HepG2 (cell line): ENCODE measurements at places on chromosomes 1 and 21.

- DNase-seq, result no peak
Measured at GRCh38 chr1:243378669-243379068, 122.8 kb downstream of the SDCCAG8 start.

GRCh38 chr1:246365708-246366107, 141.4 kb downstream of the SMYD3 start:
- DNase-seq, result no peak

GRCh38 chr1:182484531-182485257, 34.7 kb downstream of the RGSL1 start:
- no peak for DNase-seq

DNA sequence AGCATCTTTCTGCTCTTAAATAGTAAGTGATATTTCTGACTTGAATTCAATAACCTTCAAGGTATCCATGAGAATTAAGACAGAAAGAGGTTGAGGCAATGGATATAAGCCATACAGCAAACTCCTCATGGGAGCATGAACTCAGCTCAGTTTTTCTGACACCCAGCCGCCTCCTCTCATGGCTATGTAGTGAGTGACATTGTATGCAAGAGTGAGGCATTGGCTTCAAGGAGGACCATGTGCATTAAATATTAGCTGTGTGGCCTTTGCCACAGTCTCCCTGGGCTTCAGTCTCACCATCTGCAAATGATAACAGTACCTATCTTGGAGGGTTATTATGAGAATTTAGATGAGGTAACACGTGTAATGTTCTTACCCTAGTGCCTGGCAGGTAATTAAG, 23.4 kb downstream of the NIBAN1 start:
- no peak for DNase-seq
